Esophagus squamous epithelium (tissue), 5 donors: ENCODE measurements at places on chromosomes 11 and 22.

DNA sequence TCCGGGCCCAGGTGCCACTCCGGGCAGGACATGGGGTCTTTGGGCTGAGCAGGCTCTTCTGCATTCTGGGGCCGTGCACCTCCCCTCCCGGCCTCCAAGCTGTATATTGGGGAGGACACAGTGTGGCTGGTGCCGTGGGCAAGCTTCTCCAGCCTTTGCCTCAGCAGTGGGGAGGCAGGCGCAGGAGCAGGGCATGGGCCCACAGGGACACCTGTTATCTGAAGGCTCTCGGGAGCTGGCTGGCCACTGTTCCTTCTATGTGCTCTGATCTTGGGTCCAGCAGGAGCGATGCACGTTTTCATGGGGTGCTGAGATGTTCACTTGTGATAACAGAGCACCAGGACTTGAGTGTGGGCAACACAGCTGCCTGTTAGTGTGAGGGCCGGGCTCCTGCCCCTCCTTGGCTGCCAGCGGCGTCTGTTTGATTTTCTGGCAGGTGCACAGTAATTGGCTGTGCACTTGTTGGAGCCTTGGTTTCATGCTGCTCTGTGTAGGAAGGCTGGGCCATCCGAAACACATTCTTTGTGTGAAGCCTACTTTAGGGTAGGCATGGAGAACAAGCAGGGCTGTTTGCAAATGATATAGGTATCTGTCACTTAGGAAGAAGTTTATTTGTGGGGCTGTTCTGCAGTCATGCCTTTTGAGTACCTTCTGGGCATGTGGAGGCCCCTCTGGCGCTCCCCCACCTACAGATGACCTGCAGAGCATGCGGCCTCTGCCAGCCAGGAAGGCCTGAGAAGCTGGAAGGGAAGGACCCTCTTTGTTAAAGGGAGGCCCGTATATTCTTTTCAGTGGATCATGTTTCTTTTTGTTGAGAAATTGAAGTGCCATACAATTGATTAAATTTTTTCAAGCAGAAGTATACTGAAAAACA, 201.5 kb downstream of the TBC1D22A start:
- no peak for DNase-seq

GRCh38 chr11:121450401-121450800, 1.7 kb upstream of the SORL1 start:
- DNase-seq, result no peak

DNA sequence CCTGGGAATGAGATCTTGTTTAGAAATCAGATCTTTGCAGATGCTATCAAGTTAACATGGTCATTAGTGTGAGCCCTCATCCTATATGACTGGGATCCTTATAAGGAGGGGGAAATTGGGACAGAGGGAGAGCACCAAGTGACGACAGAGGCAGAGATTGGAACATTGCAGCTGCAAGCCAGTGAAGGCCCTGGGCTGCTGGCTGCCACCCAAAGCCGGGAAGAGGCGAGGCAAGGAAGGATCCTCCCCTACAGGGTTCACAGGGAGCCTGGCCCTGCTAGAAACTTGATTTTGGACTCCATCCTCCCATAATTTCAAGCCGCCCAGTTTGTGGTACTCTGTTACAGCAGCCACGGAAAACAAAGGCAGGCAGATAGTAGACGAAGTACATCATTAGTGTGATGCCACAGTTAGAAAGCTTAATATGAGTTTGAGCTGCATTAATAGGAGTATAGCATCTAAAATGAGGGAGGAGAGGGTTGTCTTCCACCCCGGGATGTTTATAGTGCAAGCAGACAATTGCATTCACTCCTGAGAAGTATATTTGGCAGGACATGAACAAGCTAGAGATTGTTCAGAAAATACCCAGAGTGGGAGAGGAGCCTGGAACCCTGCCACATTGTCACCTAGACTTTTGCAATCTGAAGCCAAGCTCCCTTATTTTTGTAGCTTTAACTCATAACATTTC, 56.8 kb upstream of the CLMP start:
- DNase-seq, result no peak

DNA sequence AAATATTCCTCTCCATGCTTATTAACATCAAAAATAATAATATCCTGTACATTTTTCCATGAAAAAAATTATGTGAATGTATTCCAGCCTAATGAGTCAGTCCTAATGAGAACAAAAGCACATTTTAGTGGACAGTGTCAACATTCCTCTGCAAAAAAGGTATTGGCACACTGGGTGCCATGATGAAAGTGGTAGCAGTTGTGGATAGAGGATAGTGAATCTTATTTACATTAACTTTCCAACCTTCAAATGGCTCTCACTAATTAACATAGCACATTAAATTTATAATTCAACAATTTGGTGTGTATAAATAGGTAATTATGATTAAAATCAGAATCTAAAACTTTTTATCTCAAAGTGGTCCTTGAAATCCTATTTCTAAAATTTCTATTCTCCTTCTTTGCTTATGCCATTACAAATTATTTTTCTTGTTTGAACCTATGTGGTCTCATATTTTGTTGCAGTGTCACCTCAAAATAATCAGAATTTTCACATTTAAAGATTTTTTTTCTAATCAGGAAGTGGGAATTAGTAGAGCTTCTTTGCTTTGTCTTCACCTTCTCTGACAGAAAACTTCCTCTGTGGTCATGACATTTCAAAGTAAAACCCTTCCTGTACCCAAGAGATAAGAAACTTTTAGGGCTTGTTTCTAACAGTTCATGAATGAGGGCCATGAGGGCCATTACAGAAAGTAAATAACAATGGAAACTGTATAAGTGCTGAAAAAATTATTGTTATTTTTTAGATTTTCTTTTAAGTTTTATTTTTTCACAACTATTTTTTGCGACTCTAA, 18.7 kb downstream of the SOX6 start:
- DNase-seq, result no peak

- DNase-seq, result no peak
Measured at GRCh38 chr11:107102692-107103477, 84.6 kb upstream of the GUCY1A2 start.

DNA sequence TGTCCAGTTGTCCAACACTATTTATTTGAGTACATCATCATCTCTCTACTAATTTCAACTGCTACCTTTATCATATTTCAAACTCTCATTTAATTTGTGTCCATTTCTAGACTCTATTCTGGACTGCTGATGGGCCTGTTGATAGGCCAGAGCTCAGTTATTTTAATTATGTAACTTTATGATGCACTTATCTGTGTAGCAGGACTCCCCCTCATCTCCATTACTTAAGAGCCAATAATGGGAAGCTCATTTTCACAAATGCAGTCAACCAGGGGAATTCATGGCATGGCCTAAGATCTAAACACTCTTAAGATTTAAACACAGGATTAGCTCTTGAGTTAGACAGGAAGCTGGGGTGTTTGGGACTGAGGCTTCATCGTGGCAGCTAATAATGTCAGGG, 21.4 kb downstream of the KCNQ1OT1 start:
- DNase-seq, result no peak

DNA sequence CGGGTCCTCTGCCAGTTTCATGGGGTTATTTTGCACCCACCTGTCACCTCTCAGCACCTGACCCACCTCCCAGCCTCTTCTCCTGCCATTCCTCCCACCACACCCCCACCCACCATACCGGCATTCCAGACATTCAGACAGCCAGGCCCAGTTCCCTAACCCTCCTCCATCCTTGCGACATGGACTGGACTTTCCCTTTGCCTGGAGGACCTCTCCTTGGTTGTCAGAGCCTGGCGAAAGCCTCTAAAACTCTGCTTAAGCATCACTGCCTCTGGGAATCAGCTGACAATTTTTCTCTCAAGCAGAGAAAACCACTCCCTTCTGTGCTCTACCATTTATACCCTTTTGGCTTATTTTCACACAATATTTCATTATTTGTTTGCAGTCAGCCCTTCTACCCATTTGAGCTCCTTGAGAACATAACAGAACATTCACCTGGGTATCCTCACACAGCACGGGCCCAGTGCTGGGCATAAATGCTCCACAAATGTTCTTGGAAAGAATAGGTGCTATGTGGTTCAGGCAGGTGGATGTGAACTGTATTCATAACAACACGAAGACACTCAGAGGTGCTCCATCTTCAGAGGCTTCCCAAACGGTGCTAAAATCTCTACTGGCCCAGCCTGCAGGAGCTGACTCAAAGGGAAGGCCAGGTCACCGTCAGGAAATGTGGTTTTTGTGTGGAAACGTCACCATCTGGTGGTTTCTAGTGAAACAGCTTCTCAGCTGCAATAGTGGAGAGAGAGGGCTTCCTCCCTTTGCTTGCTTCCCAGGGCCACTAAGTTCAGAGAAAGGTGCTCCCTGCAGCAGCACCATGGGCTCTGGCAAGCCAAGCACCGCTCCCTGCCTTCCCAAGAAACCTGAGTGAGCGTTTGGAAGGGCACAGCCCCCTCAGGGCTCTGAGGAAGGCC, 10.4 kb downstream of the SPATA19 start:
- DNase-seq, result no peak

GRCh38 chr22:38610234-38610633, 40.3 kb upstream of the DMC1 start:
- no peak for DNase-seq

DNA sequence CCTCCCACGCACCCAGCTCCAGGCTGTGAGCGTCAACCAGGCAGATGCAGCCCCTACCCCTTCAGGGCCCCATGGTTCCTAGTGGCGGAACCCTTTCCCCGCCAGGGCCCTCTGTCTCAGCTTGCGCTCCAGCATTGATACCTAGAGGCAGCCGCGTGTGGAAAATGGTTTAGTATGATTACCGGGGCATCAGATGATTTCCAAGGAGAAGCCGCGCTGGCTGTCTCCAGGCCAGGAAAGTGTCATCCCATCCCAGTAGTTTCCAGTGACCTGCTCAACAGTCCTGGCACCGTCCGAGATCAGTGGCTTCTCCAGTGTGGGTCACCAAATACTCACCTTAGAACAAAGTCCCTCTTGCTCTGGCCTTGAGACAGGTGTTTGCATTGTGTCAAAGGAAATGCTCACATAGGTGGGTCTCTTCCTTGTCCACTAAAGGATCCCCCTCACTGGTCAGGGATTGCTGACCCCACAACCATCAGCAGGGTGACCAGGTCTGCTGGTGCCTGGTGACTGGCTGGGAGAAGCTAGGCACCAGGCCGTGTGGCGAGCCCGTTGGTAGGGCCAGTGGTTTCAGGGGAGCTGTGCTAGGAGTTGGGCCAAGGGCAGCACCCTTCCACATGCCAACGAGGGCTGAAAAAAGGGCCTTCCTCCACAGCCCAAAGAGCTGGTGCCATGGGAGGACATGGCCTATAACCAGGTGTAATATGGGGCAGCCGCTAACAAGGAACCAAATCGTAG, 109.4 kb downstream of the MORC2 start:
- DNase-seq, result no peak

DNA sequence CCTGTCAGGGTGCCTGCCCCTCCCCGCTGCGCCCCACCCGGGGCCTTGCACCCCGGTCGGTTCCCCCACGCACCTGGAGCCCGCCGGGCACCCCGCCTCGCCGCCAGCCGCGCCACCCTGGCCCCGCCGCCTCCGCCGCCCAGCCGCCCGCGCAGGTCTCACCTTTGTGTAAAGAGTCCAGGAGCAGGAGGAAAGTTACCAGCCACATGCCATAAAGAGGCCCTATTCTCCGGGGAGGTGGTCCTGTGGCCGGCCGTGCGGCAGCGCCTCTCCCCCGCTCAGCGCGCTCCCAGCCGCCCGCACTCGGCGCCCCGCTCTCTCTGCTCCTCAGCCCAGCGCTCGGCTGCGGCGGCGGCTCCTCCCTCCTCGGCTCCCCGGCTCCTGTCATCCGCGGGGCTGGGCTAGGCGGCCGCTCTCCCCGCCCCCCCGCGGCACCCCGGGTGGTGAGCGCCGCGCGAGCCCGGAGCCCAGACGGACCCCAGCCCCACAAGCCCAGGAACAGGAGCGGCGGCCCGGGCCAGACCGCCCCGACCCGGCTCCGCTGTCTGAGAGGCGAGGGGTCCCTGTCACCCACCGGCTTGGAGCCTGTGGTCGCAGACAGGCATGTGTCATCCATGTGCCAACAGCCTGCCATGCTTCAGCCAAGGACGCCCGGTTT, at the start of gene DSCAML1:
TSS of gene DSCAML1 (minus strand) at position 345 of the 658 bp plus-strand sequence. CDS start at position 208, 137 bp downstream.
- DNase-seq, result no peak

DNA sequence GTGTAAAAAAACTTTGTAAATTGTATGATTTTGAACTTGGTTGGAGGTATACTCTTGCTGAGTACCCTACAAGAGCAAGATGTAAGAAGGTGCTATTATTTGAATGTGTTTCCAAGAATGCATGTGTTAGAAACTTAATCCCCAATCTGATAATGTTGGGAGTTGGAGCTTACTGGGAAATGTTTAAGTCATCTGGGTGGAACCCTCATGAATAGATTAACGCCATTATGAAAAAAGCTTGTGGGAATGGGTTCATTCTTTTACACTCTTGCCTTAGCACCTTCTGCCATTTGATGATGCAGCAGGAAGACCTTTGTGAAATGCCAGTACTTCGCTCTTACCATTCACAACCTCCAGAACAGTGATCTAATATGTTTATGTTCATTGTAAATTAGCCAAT, 498.3 kb downstream of the TMEM135 start:
- no peak for DNase-seq

GRCh38 chr22:47123006-47123826, 360.8 kb downstream of the TBC1D22A start:
- no peak for DNase-seq

DNA sequence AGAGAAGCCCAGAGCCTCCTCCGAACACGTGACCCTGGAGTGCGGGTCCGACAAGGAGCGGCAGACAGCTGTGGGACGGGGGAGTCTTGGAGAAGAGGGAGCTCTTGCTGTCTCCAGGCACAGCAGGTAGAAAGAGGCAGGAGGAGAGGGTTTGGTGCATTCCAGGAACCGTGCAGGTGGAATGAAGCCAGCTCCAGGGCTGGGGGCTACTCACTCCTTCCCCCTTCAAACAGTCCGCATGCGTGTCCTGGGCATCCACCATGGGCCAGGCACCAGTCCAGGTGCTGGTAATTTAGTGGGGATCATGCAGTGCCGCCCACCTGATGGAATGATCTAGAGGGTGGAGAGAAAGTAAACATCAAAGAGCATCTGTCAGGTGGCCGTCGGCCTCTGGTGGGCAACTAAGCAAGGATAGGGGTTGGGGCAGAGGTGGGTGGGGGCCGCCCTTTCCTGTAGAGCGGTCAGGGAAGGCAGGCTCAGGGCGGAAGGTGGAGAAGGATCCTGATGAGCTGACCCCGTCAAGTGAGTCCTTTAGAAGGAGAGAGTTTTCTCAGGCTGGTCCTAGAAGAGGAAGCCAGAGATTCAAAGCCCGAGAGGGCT, 850.0 kb downstream of the TBC1D22A start:
- no peak for DNase-seq

DNA sequence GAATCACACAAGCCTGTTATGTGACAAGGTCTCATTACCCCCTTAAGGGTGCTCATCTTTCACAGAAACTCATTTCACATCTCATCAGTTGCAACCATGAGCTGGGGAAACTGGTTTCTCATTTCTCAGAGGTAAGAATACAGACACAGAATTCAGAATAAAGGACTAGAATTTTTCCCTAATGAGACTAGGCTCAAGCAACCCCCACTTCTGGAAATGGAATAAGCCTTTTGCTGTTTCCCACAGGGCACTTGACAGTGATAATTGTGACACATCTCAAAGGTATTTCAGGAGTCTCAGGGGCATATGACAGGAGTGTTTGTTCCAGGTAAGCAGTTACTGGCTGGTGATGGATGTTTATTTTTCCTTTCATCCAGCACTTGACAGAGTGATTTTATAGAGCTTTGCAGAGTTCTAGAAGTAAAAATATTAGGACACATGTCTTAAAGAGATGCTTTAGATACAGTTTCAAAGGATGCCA, 112.9 kb upstream of the DDI1 start:
- no peak for DNase-seq
